ENCODE measurements at places on chromosomes 7 and 10.
A peak's percentile ranks its signal among the peaks of the same experiment; 100 is the strongest.

DNA sequence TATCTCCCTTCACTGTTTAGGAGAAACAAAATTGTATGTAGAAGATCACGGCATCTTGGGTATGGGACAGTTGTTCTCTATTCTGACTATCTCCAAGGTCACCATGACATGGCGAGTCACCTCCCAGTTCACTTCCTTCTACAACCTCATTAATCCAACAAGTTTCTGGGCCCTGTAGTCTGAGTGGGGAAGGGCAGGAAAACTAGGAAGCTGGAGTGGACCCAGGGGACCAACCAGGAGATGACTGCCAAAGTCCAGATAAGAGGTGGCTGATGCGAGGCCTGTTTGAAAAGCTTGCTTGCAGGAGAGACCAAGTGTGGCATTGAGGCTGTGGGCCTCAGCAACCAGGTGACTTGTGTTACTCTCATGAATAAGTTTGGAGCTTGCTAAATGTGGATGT lies 584.9 kb downstream of the TNS3 start:
- no peak for DNase-seq

GRCh38 chr10:120272350-120272749 lies 184.7 kb upstream of the PLPP4 start:
- no peak for DNase-seq

DNA sequence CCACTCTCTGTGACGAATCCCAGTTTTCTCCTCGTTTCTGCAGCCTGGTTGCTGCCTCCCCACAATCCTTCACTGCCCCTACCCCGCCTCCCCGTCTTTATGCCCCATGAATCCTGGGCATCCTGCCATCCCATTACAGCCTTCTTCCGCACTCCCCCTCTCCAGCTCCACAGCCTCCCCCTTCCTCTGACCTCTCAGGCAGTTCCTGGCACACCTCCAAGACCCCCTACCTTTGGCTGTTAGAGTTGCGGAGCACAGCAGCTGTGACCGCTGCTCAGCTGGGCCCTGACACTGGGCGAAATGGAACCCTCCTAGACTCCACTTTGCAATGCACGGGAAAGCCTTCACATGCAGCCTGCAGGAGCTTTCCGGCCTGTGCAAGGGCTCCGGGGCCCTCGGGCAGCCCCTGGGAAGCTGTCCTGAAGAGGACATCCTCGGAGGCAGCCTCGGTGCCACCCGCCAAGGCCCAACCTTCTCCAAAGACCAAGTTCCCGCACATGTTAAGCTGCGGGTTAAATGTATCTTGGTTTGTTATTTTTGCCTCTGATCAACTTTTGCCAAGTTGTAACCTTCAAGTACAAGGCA lies 400.7 kb upstream of the MKI67 start:
- DNase-seq, result no peak

DNA sequence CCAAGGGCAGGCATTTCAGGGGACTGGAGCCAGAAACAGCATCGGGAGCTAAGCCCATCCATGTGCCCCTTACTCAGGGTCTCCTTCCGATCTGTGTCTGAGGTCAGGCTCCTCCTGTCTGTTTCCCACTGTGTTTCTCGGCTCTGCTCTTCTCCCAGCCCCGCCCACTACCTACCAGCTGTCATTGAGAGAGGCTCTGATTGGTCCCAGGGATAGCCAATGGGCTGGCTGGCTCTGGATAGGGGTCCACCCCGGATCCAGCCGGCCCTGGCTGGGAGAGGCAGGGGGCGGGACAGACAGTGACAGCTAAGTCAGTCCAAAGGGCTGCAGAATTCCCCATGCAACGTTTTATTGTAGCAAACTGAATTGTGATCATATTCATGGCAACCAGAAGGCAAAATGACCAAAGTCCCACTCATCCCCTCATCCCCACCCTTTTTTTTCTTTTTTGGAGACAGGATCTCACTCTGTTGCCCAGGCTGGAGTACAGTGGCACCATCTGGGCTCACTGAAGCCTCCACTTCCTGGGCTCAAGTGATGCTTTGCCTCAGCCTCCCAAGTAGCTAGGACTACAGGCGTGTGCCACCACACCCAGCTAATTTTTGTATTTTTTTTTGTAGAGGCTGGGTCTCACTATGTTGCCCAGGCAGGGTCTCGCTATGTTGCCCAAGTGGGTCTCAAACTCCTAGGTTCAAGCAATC lies 76.3 kb downstream of the CLIP2 start:
- DNase-seq, result peak; percentile 68

GRCh38 chr10:125551247-125551646 lies 131.7 kb downstream of the TEX36 start:
- DNase-seq, result no peak

DNA sequence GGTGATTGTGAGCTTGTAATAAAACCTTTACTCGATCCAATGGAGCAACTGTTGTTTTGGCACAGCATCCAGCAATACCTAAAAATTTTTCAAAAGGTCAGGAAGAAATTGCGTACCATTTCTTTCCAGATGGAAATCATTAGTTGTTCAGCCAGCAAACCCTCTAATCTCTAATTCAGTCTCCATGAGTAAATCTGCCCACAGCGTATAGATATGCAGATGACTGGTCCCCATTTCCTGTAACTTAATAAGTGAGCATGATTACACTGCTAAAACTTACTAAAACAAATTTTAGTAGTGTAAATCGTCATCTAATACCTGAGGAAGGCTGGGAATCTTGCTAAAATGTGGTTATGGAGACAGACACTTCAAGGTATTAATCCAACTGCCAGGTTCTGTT lies 10.6 kb downstream of the SLC25A16 start:
- no peak for DNase-seq

GRCh38 chr7:94466516-94466915 lies 43.1 kb upstream of the CASD1 start:
- DNase-seq, result no peak

DNA sequence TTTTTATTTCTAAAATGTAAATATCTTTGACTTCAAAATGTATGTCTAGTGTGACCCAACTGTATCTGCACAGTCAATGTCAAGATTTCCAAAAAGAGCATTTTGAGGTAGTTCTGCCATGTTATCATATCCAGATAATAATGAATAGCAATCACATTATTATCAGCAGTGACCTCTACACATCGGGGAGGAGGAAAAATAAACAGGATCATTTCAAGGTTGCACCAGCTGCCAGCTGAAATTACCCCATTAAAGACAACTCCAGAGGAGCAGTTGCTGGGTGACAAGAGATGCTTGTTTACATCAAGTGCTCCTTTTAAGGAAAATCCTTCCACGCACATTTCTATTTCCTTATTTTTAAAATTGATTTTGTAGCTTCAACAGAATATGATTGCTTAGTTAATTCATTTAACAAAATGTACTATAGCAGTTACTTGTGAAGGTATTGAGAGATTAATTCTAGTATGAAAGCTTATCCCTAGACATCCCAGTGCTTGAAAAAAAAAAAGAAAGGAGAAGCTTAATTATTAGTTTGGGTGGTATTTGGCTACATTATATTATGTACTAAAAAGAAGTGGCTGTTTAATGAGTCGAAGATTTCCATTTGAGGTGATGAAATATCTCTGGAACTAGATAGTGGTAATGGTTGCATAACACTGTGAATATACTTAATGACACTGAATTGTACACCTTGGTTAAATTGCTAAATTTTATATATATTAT lies 19.3 kb upstream of the SLC35G1 start:
- no peak for DNase-seq

DNA sequence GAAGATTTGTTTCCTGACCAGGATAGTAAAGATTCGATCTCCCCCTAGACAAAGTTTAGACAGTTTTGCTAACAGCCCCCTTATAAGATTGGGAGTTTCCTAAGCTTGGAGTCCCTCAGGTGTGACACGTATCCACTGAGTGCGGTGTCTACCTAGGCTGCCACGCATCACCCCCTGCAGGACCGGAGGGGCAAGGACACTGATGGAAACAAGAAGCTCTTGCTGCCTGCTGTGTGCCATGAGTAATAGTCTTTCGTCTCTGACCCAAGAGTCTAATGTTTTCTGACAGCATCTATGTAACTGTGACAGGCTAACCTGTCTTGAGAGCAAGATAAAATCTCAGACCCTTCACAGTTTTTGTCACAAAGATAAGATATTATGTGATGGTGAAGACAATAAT lies 173.5 kb downstream of the SEMA3E start:
- no peak for DNase-seq

DNA sequence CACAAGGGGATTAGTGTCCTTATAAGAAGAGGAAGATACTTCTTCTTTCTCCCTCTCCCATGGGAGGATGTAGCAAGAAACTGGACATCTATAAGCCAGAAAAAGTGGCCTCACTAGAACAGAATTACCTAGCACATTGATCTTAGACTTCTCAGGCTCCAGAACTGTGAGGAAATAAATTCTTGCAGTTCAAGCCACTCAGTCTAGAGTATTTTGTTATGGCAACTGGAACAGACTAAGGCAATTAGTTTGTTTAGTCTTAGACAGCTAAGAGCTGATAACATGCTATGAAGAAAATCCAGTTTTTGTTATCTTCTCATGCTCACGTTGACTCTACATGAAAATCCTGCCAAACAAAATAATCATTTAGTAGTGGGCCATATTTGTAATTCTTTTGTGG lies 627.6 kb upstream of the PHF14 start:
- no peak for DNase-seq

DNA sequence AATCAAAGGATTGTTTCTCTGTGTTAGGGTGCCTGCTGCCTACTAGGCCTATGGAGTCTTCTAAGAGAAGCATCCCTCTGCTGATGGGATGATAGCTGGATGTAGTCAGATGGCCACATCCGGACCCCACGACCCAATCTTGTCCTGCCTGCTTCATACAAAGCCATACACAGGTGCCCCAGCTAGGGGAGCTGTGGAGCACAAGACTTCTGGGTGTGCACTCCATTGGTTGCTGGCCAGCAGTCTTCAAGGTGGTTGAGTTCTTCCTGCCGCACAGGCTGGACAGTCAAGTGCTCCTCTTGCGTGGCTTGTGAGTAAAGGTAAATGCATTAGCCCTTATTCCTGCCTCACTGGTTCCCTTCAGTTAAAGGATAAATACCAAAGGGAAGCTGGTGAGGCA lies 120.2 kb downstream of the TEX36 start:
- no peak for DNase-seq

DNA sequence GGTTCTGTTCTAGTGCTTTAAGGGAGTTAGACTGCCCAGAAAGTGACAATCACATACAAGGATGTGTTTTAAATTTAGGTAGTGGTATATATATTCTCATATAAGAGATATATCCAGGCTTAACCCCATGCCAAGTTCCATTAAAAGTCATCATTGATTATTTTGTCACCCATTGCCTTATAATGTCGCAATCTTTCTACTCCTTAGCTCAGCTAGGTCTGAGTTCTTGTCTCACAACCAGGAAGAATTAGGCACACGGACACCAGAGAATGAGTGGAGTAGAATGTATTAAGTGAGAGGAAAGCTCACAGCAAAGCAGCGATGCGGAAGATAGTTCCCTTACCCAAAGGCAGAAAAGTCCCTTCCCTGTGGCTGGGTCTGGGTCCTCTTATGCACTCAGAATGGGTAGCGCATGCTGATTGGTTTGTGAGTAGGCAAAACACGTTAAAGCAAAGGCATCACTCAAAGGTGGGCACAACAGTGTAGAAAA lies 197.2 kb upstream of the AHR start:
- no peak for DNase-seq

DNA sequence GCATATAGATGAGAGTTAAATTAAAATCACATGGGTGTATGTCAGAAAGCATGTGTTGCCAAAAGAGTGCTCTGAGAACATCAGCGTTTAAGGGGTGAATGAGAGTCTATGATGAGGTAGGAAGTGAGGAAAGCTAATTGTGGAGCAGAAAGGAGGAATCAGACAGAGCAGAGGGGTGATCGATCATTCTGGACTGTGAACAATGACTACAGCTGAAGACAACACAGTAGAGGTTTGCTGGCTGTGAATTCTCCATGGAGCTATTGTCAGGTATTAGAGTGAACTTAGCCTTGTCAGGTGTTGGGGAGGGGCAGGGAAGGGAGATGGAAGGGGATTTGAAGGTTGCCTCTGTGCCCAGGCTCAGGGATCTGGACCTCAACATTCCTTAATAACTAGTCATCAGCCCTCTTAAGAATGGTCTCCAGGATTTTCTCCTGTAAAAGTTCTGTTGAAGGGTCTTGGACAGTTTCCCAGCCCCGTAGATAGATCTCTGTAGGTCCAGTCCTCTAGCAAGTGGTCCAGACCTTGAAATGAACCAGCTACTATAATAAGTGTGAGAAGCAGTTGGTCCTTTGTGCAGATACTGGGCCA lies 57.1 kb downstream of the KIF5B start:
- DNase-seq, result no peak

- DNase-seq, result peak; percentile 75
Measured at GRCh38 chr7:151992375-151992774, 33.1 kb upstream of the GALNT11 start.

- DNase-seq, result no peak
Measured at GRCh38 chr7:42961170-42961569, 29.0 kb downstream of the MRPL32 start.

- no peak for DNase-seq
Measured at GRCh38 chr10:116697816-116698215, 44.5 kb downstream of the HSPA12A start.

GRCh38 chr7:129045682-129046081 lies 9.2 kb downstream of the TNPO3 start:
- no peak for DNase-seq

- DNase-seq, result peak; percentile 91
Measured at GRCh38 chr10:73772281-73773151, 9.3 kb upstream of the CHCHD1 start.

GRCh38 chr7:82616059-82616728 lies 172.6 kb upstream of the CACNA2D1 start:
- no peak for DNase-seq

DNA sequence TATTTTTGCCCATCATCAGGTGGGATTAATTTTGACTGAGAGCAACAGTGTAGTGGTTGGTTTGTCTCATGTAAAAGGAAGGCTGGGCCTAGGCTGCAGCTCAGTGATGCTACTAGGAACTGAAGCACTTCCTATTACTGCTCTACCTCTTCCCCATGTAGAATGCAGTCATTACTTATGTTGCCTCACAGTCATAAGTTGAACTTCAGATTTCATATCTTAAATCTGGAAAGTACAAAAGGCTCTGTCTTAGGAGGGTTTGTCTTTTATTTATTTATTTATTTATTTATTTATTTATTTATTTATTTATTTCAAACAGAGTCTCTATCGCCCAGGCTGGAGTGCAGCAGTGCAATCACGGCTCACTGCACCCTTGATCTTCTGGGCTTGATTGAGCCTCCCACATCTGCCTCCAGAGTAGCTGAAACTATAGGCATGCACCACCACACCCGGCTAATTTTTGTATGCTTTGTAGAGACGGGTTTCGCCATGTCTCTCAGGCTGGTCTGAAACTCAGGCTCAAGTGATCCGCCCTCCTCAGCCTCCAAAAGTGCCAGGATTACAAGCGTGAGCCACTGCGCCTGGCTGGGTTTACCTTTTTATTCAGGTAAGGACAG lies 721.7 kb upstream of the GALNT17 start:
- no peak for DNase-seq

DNA sequence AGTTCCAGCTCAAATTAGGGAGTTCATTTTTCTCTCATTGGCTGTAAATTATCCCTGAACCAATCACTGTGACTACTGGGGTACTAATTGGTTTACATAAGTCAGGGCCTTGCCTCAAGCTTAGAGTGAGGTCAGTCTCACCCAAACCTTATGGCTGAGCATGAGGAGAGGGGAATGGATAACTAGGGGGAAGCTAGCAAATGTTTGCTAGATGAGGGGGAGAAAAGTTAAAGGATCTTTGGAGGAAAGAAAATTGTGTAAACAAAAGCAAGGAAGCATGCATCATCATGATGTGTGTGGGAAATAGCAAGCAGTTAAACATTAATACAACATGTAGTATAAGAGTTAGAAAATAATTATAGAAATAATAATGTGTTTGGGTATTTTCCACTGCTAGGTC lies 121.9 kb downstream of the BBS9 start:
- DNase-seq, result no peak

Data from Right ventricle myocardium superior (tissue), 1 donor.